ENCODE measurements at places on chromosomes 6 and 20. TPM values are rescaled to one million over a fixed set of nuclear protein-coding genes. Genes with fewer than 3 reads are reported as not detected.
A peak's percentile ranks its signal among the peaks of the same experiment; 100 is the strongest.

DNA sequence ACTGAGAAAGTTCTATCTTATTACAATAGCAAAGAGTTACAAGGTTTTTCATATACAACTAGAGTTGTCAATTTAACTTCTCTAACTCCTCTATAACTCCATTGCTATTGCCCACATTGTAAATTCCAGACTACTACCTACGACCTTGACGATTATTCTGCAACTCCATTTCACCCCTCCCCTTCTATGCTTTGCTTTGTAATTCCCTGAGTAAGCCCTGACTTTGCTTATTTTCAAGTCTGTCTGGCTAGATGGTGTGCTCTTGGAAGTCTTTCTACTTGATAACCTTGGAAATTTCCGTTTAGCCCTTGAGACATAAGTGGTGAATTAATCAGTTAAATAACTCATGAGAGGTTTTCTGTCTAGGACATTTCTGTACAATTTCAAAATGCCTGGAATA, 161.4 kb downstream of the C6orf58 start:
- ATAC-seq: no peak

- no peak for ATAC-seq
These were observed 21.6 kb upstream of the RAET1L start for GRCh38 chr6:150046943-150047342.

DNA sequence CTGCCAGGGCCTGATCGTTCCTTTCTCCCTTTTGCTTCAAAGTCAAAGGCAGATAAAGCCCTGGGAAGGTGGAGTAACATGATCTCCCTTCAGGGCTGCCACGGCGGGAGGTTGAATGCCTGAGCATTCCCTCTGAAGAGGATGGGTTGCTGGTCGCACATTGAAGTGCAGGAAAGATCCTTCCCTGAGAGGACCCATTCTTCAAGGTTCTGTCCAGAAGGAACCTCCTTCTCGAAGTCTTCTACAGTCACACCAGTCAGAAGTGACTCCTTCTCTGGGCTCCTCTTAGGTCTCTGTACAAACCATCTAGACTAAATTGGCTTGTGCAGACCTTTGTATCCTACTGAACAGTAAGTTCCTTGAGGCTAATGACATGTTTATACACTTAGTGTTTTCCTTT, 192.6 kb upstream of the VGLL2 start:
- no peak for ATAC-seq

GRCh38 chr6:32815115-32815514, 1.7 kb downstream of the HLA-DOB start:
- ATAC-seq: no peak

DNA sequence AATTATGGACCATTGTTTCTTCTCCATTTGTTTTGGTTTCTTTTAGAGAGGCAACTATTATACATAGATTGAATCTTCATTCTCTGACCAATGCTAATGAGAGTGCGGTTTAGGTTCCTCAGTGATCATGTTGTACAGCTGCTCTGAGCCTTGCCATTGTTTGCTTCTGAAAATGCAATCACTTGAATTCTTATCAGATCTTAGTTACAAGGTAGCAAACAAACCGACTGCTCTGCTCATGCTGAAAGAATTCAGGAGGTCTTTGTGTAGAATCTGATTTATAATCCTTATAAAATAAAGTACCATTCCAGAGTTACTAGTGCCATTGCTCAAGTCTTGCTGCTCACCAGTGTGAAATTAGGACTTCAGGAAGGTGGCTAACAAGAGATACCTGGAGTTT, 569.1 kb upstream of the ID4 start:
- ATAC-seq: no peak

GRCh38 chr20:56442389-56443365, 25.8 kb upstream of the RTF2 start:
- ATAC-seq: peak; percentile 21

DNA sequence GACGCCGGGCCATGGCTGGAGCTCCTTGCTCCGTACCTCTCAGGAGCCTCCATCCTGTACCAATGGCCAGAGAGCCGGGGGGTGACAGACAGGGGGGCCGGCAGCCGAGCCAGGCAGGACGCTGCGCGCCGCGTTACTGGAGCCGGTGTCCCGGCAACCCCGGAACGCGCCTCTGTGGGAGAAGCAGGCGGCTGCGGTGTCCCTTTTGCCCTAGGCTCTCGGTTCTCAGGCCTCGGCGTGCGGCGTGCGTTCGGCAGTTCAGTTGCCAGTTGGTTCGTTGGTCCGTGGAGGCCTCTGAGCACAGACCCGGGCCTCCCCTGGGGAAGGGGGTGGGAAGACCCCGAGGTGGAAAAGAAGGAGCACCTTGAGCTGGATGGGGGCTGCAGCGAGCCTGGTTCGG, at the start of gene SPATS1:
Gene SPATS1 (plus strand): TSS at position 162 of the 400 bp plus-strand sequence. CDS start 446 bp downstream, outside the sequence.
- ATAC-seq: no peak

DNA sequence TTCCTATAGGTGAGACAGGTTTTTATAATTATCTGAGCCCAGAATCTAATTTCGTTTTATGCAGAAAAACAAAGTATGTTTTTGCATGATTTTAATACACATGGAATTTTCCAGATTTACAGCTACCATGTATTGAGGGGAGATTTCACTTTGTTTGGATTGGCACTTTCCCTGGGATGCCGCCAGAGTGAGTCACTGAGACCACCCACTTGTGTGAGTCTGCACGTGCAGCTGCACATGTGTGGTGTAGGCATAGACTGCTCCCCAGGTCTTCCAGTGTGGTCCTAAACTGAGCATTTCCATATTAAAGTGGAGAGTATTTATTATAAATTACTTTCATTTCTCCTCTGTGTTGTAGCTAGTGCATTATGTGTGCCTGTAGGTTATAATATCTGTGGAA, 186.8 kb downstream of the UBE3D start:
- ATAC-seq: no peak

- ATAC-seq: no peak
These were observed 169.2 kb downstream of the SAMD5 start for GRCh38 chr6:147677647-147678046.

The HTR1E gene
- total RNA-seq: not detected

The MEP1A gene
- total RNA-seq: not detected

The CCN6 gene
- not detected for total RNA-seq

The PTGIS gene
- 0.56 TPM for total RNA-seq

The SPATA25 gene
- 0.69 TPM for total RNA-seq

Data from activated T-helper 17 cell treated with anti-CD3 and anti-CD28 coated beads, Interleukin-2, amount 50 U/mL, for 72 hours (primary cell).